ENCODE measurements at places on chromosomes 12 and 14. TPM values are rescaled to one million over a fixed set of nuclear protein-coding genes. Genes with fewer than 3 reads are reported as not detected.

GRCh38 chr14:89723930-89724627 is 230.5 kb downstream of the EFCAB11 start:
- H3K27me3 ChIP-seq = no peaks in the 10 kb centered on the region
- peak overlapping the region; percentile 92 for H3K27ac ChIP-seq
- DNase-seq = no peak
- peaks cover 77% of the 10 kb centered on the region for H3K4me1 ChIP-seq

GRCh38 chr14:99394602-99395156 is 86.0 kb downstream of the SETD3 start:
- no peak overlapping the region for H3K4me3 ChIP-seq
- peaks cover 26% of the 10 kb centered on the region for H3K36me3 ChIP-seq
- H3K27me3 ChIP-seq = no peaks in the 10 kb centered on the region

Gene ALG10
- total RNA-seq = 17.5 TPM

- no peak overlapping the region for H3K4me3 ChIP-seq
- peaks cover 20% of the 10 kb centered on the region for H3K36me3 ChIP-seq
- peaks cover 54% of the 10 kb centered on the region for H3K4me1 ChIP-seq
- DNase-seq = no peak
Observed at GRCh38 chr14:98926801-98927200, 345.2 kb downstream of the BCL11B start.

- no peaks in the 10 kb centered on the region for H3K27me3 ChIP-seq
- H3K4me1 ChIP-seq = no peaks in the 10 kb centered on the region
- H3K27ac ChIP-seq = no peak overlapping the region
- H3K36me3 ChIP-seq = no peaks in the 10 kb centered on the region
Observed at GRCh38 chr14:37678916-37679315, 83.5 kb downstream of the TTC6 start.

DNA sequence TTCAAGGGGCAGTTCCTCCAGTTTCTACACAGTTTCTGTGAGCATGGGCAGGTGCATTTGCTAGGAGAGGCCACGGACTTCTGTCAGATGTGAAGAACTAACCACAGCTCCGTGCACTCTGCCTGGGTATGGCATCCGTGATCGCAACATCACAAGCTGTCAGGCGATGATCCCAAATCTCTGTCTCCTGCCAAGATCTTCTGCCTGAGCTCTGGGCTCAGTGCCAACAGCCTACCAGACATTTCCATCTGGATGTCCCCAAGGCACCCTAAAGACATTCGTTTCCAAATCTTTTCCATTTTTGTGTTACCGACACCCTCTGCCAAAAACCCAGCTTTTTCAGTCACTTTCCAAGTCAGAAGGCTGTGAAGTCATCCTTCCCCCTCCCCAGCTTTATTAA is 292.1 kb downstream of the GLT1D1 start:
- no peak overlapping the region for H3K27ac ChIP-seq
- no peaks in the 10 kb centered on the region for H3K4me1 ChIP-seq
- H3K36me3 ChIP-seq = no peaks in the 10 kb centered on the region
- H3K27me3 ChIP-seq = no peaks in the 10 kb centered on the region
- H3K4me3 ChIP-seq = no peak overlapping the region

Gene PRB2
- not detected for total RNA-seq

DNA sequence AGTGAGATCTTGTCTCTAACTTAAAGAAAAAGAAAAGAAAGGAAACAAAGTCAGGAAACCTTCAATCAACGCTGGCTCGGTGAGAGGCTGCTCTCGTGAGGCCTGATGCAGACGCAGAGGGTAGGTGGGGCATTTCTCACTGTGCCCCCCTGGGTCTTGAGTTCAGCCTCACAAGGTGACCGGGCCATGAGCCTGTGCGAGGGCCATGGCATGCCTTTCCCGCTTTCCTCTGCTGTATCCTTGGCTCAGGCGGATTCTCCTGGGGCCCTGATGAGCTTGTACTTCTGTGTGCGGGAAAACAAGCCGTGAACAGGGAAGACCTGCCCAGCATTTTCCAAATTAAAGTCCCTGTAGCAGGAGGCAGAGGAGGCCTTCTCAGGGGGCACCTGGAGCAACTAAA is 20.2 kb downstream of the ADGRD1 start:
- no peak for DNase-seq
- H3K4me3 ChIP-seq = no peak overlapping the region
- no peak overlapping the region for H3K27ac ChIP-seq
- no peaks in the 10 kb centered on the region for H3K36me3 ChIP-seq
- no peaks in the 10 kb centered on the region for H3K4me1 ChIP-seq
- no peaks in the 10 kb centered on the region for H3K27me3 ChIP-seq

Data from activated CD4-positive, alpha-beta T cell treated with anti-CD3 and anti-CD28 coated beads, Interleukin-2, amount 10 ng/mL, durations not matched to agents 7 days and 5 days (primary cell).